Fibroblast of lung (primary cell): ENCODE measurements at places on chromosomes 5 and 9.

GRCh38 chr9:37761511-37761910 lies 7.9 kb downstream of the TRMT10B start:
- H3K27ac ChIP-seq: peak overlapping the region; percentile 64
- no peak overlapping the region for H3K4me3 ChIP-seq
- peaks cover 2% of the 10 kb centered on the region for H3K36me3 ChIP-seq
- DNase-seq: peak; percentile 85
- H3K27me3 ChIP-seq: no peaks in the 10 kb centered on the region

- H3K27ac ChIP-seq: no peak within 1 kb of the TSS
- H3K27me3 ChIP-seq: peaks cover 7% of the 10 kb centered on the region
- H3K4me3 ChIP-seq: peak within 1 kb of the TSS; percentile 42
- H3K36me3 ChIP-seq: no peaks in the 10 kb centered on the region
- DNase-seq: peak; percentile 26
Observed at GRCh38 chr5:138274189-138274853, at the start of gene GFRA3. GFRA3 (minus strand) TSS chr5:138274621; CDS start chr5:138274424, 197 bp downstream.

- peaks cover 4% of the 10 kb centered on the region for H3K4me1 ChIP-seq
- no peak overlapping the region for H3K27ac ChIP-seq
- H3K36me3 ChIP-seq: no peaks in the 10 kb centered on the region
- H3K4me3 ChIP-seq: no peak overlapping the region
- H3K27me3 ChIP-seq: no peaks in the 10 kb centered on the region
Observed at GRCh38 chr9:129719135-129719534, 33.7 kb downstream of the PTGES start.

- no peak overlapping the region for H3K4me3 ChIP-seq
- DNase-seq: no peak
- H3K4me1 ChIP-seq: peaks cover 11% of the 10 kb centered on the region
- H3K36me3 ChIP-seq: no peaks in the 10 kb centered on the region
- H3K27me3 ChIP-seq: no peaks in the 10 kb centered on the region
- H3K27ac ChIP-seq: peak overlapping the region; percentile 45
Observed at GRCh38 chr9:134491856-134492255, 149.7 kb upstream of the COL5A1 start.

DNA sequence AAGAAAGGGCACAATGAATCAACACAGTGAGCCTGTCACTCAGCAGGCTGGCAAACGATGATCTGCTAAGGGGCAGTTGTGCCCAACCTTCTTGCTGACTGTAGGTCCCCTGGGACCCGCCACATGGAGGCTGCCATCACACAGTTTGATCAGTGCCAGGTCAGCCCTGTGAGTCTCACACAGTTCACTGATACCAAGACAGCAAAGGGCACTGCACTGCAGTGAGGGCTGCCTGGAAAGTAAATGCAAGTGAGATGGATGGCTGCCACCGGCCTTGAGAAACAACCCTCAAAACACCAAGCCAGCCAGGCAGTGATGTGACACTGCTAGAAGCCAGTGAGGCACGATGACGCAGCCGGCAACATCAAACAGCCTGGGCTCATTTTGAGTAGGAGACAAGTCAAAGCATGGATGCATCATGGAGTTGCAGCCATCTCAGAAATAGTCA lies 30.3 kb downstream of the FOXD1 start:
- H3K4me3 ChIP-seq: no peak overlapping the region
- peaks cover 3% of the 10 kb centered on the region for H3K27me3 ChIP-seq
- H3K36me3 ChIP-seq: no peaks in the 10 kb centered on the region
- H3K27ac ChIP-seq: no peak overlapping the region
